ENCODE measurements at places on chromosomes 12 and 14.

DNA sequence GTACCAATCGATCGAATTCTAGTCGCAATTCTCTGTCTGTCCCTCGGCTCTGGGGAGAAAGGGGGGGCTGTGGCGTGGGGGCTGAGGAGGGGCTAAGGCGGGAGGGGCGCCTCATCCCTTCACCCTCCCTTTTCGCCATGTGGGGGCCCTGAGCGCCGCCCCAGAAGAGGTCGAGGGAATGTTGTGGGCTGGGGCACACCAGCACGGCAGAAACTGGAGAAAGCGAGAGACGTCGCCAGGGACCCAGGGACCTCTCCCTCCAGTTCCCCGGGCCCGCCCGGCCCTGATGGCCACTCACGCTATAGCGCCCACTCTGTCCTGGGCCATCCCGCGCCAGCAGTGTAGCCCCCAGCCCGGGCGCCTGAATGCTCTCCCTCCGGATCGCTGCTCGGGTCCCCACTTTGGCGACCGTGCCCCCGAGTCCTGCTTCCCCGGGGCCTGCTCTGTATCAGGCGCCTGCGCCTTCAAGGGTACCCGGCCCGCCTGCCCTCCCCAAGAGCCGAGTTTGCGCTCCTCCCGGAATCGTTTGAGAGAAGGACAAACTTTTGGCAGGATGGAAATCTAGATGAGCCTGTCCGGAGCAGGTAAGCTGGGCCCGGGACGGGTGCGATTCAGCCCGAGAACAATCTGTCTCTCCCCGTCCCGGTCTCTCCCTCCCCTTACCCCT, 62.6 kb downstream of the SMUG1 start:
- no peak for DNase-seq

GRCh38 chr12:72406111-72406510, 133.9 kb downstream of the TRHDE start:
- no peak for DNase-seq

GRCh38 chr12:32765906-32766305, 10.2 kb upstream of the YARS2 start:
- no peak for DNase-seq

DNA sequence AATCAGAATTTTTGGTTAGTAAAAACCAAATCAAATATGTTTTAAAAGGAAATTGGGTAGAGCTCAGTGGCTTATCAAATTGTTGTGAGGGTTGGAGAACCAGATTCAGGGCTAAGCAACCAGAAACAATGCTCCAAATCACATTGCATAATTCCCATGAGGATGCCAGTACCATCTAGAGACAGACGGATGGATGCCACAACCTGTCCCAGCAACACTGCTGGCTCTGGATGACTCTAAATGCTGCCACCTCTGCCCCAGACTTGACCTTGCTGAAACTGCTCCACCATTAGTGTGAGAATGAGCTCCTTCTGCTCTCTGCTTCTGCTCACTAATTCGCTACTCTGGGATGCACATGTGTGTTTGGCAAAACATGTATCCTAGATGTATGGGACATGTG, 43.9 kb downstream of the FRS2 start:
- no peak for DNase-seq

GRCh38 chr14:59245809-59246295, 57.4 kb downstream of the DAAM1 start:
- no peak for DNase-seq

- no peak for DNase-seq
Observed at GRCh38 chr14:70113211-70113610, 75.5 kb downstream of the SLC8A3 start.

- DNase-seq, result no peak
Observed at GRCh38 chr12:52871291-52872039, 22.7 kb upstream of the KRT78 start.

GRCh38 chr14:93092606-93093556, 22.8 kb downstream of the ITPK1 start:
- no peak for DNase-seq

DNA sequence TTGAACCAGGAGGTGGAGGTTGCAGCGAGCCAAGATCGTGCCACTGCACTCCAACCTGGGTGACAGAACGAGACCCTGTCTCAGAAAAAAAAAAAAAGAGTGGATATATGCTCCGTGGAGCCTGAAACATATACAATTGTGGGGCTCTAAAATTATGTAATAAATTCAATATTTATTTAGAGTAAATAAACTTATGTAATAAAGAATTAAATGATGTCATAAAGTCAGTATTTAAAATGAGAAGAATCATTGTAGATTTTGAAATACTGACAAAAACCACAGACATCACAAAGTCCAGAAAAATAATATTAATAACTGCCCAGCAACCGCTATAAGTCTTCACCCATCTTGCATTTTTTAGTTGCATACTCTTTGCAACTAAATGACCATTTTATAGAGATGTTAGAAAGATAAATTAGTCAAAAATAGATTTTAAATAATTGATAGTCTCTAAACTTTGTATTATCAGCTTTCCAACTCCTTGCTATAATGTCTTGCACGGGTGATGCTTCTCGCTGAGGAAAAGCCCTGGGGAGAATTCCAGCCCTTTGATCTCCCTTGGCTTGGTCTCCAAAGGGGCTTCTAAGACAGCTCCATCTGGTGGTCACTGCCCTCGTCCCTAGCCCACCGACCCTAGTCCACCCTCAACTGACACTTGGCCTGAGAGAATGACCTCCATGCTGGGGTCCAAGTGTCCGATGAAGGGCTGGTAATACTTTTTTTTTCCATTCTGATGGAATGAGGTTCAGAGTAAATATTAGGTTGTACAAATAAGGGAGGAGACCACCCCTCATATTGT, 7.9 kb upstream of the TMBIM6 start:
- no peak for DNase-seq

DNA sequence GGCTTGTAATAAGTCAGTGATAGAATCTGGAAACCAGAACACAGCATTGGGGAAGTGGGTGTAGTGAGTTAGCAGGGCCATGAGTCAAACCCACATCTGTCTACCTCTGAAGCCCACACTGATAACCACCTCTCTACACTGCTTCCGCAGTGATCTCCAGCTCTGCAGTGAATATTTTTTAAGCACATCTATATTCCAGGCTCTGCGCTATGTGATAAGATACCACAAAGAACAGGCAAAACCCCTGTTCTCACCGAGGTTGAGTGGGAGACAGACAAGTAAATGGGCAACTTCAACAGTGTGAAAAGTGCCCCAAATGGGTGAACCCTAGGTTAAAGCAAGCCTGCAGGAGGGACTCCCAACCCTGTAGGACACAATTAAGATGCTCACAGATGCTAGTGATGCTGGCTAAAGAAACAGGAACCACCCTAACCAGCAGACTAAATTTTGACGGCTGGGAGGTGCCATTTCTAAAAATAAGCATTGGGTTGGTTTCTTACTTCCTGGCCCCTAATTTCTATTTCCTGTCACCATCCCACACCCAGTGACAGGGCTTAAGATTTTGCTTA, 375.0 kb downstream of the DPF3 start:
- DNase-seq, result peak; percentile 67

GRCh38 chr12:49872381-49872780, 29.5 kb upstream of the BCDIN3D start:
- no peak for DNase-seq

DNA sequence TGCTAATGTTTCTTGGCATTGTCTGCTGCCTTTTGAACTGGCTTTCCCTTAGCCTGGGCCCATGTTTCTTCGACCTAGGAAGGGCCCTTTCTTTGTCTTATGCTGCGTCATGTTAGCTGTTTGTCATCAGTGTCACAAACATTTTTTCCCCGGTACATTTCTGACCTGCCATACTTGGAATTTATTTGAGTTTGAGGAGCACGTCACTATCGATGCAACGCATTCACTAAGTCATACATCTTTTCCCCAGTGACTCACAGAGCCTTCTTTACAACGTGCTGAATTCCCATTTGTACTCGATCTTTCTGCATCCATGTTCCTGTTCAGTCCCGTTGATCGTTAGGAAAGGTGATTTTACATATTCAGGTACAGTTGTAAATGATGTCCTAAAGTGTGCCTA, 56.2 kb upstream of the MMP17 start:
- DNase-seq, result no peak

DNA sequence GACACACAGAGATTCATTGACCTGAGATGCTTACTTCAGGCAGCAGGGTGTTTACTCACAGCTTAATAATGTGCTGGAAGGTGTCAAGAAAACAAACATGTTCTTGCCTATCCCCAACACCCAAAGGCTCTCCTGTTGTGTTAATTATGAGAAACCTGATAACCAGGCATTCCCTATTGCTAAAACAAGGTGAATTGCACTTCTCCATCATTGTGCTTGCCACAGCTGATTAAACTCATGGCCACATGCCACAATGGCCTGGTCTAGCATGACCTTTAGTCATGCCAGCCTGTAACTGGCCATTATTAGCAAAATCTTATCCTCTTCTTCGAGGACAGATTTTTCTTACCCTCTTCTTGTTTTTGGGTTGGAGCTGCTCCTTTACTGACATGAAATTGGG, 21.4 kb downstream of the SMOC1 start:
- DNase-seq, result no peak

- DNase-seq, result no peak
Observed at GRCh38 chr12:21697904-21698630, 40.4 kb upstream of the LDHB start.

DNA sequence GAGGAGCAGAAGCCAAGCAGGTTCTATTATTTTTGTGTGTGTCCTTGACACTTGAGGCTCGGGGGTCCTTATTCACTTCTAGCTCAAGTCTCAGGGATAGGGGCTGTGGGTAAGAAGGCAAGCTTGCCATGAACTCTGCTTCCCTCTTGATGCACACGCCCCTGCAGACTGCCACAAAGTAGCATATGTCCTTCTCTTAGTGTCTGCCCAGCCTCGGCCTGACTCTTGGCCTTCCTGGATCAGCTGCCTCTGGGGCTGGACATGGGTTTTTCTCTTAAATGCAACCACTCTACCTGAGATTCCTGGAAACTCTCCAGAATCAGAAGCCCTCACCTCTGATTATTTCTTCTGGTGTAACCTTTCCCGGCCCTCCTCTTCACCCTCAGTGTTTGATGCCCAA, 28.2 kb upstream of the PEX5 start:
- no peak for DNase-seq

DNA sequence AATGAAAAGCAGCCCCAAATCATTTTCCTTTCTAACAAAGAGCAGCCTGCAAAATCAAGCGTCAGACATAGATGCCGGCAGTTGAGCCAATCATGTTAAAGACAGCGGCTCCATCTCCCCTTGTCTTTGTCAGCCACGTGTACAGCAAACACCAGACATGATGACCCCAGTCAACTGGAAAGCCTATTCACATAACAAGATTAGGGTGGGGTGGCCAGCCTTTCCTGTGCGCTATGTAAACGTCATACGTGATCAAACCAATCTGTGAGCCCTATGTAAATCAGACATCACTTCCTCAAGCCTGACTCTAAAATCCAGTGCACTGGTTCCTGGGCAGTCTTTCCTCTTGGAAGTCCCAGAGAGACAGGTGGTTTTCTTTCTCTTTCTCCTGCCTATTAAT, 9.9 kb upstream of the FICD start:
- no peak for DNase-seq

DNA sequence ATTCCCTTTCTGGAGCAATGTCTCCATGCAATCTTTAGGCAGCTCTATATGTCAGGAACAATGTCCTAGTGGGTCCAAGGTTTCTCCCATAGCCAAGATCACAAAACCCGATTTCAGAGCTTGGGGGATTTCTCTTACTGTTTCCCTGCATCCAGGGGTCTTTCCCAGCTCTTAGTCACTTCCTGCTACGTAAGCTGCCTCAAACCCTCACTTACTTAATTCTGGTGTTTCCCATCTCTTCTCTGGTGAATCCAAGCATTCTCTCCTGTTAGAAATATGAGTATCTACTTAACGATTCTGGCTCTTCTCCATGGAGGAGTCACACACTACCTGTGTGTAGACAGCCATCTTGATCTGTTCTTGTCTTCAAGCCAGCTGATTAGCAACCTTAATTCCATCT, 80.0 kb downstream of the IFNG-AS1 start:
- no peak for DNase-seq

GRCh38 chr12:88924162-88924561, 343.9 kb upstream of the KITLG start:
- DNase-seq, result no peak

DNA sequence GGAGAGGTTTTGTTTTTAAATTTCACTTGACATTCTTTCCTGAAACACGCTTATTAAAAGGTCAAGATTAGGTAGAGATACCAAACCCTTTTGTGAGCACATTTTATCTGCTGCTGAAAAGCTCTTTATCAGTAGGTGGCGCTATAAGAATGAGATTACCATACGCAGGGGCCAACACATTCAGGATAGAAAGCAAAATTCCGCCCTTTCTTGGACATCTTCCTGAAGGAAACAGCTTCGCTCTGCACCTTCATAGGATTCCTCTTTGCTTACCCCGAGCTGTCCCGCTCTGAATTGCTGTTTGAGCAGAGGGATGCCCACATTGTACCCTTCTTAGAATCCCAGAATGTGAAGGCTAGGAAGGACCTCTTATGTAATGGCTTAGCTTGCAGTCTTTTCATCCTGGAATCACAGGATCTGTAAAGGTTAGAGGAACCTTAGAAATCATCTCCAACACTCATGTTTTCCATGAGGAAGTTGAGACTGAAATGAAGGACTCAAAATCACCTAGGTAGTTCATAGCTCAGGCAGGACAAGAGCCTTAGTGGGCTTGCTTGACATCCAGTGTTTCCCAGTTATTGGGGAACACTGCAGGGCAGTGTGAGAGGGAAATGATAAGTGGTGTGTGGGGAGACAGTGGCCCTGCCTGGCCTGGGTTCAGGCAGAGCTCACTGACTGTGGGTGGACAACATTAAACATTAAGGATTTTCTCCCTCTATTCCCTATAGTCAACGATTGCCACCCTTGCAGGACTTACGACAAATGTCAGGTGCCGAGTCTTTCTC, 38.7 kb upstream of the CRY1 start:
- no peak for DNase-seq

DNA sequence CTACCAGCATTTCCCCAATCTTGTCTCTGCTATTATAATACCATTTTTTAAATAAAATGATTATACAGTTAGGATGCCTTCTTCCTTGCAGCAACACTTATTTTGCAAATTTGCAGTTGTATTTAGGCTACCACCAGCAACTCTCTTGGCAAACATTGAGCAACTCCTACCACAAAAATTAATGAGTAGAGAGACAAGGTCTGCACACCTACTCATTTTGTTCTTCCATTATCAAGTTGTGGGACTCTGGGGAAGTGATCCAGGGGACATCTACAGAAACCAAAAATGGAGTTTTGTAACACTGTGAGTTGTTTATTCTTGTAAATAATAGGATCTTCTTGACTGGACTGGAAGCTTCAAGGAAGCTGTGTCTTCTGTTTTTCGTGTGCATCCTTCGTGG, 38.6 kb downstream of the DGLUCY start:
- no peak for DNase-seq

DNA sequence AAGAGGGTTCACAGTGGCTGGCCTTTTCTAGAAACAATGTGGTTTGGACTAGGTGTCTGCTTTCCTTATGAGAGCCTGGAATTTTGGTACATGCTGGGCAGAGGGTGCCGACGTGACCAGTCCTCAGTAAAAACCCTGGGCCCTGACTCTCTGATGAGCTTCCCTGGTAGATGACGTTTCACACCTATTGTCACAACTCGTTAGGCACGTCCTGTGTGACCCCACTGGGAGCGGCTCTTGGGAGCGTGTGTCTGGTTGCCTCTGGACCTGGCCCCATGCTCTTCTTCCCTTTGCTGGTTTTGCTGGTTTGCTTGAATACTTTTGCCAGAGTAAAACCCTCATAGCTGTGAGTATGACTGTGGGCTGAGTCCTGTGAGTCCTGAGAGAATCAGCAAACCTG, 136.9 kb downstream of the RIMBP2 start:
- DNase-seq, result no peak
